ENCODE measurements at places on chromosomes 2 and 18.

GRCh38 chr18:74896390-74896991 is 298.8 kb downstream of the ZNF407 start:
- DNase-seq, result no peak

DNA sequence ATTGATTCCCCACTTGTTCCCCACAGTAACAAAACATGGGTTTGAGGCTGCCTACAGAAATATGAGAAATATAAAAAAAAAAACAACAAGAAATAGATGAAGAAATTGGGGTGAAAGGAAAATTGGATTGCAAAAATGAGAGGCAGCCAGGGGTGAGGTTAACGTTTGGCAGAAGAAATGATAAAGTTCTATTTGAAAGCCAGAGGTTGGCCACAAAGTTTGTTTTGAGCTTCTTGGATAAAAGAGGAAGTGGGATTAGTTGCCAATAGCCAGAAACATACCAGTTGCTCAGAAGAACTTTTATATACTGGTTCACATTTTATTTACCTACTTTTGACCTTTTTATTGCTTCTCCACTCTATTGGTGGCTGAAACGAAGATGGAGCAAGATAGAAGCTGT is 67.5 kb downstream of the FASTKD2 start:
- no peak for DNase-seq

- DNase-seq, result no peak
These were observed 55.0 kb downstream of the ANKRD44 start for GRCh38 chr2:197255543-197255942.

DNA sequence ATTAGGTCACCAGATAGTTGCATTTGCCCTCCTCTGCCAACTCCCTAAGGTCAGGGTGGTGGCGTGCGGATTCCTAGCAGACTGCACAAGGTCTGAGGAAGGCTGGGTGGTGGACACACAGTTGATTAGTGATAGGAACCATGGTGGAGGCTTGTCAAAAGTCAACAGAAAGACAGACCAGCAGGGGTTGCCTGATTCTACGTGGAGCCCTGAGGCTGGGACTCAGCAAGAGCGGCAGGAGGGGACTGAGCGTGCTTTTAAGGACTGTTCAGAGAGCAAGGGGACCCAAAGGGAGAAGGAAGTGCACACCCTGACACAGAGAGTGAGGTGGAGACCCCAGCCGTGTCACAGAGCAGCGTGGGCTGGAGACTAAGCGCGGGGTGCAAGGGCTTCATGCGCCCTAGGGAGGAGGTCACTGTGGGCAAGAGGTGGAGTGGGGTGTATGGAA is 513.2 kb downstream of the RNF144A start:
- no peak for DNase-seq

- DNase-seq, result no peak
These were observed 48.5 kb upstream of the CCDC195 start for GRCh38 chr2:224764565-224765236.

- peak; percentile 35 for DNase-seq
These were observed 29.7 kb downstream of the NAB1 start for GRCh38 chr2:190678444-190679162.

GRCh38 chr2:147937744-147938349 is 82.7 kb downstream of the ORC4 start:
- DNase-seq, result peak; percentile 28

DNA sequence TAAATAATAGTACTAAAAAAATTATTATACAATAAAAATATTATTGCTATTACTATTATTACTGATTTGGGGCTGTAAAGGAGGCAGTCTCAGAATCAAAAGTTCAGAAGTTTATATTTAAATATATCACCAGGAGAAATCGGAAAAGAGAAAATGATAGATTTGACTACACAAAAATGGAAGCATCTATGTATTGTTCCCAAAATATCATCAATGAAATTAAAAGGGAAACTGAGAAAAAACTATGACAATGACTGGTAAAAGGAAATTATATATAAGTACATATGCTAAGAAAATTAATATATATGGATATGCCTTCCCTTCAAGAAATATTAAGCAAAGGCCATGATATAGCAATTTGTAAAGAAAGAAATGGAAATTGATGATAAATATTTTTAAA is 7.7 kb upstream of the TXNDC2 start:
- no peak for DNase-seq

DNA sequence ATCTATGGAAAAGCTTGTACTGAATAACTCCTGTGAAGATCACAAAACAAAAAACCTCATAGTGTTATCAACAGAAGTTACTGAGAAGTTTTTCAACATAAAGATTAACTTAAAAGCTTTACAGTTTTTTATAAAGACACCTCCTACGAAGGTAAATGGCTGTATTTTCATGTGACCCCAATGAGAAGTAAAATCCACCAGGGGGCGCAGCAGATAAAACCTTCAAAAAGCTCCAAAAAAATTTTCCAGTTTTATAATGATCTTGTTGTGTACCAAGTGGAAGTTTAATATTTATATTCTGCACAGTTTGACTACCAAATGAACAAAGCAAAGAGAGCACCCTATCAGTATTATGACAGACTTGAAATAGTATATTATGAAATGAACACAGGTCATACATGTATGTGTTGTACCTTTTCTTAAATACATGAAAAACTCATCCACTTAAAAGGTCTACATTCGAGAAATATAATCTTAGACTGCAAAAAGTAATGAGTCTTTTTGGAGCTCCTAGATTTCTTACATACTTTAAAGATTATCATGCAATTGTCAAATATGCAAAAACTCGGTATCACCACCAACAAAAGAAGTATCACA is 38.5 kb downstream of the PNO1 start:
- DNase-seq, result no peak
